ENCODE measurements at places on chromosomes 5 and 9.
A peak's percentile ranks its signal among the peaks of the same experiment; 100 is the strongest.

DNA sequence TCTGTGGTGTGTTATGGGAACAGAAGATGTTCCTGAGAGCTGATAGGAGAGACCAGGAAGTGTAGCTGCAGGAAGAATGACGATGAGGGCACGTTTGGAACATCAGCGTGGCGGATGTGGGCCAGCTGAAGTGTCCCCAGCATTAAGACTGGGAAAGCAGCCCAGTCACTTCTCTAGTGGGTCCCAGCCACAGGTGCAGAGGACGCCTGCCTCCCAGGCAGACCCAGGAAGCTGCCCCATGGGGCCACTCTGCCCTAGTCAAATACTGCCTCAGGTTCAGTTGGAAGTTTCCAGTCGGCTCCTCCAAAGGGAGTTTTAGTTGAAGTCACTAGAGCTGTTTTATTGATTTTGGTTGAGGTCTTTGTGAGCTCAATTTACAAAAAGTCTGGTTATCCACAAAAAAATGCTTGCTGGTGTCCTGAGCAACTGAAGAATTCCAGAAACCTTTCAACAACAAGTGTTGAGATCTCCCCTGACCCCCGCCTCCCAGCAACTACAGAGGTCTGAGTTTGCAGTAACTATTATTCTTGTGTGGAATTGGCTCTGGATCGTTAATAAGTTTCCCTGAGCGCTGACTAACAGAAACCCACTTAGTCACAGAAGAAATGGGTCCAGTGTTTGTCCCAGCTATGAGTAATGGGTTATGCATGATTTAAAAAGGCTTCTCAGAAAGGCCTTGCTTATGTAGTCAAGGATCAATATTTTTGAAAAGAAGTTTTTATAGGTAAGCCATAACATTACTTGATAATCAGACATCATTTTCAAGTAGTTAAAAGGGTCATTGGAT lies 294.1 kb downstream of the FANCC start:
- DNase-seq, result peak; percentile 69

- no peak for DNase-seq
These were observed 128.4 kb downstream of the SEC61B start for GRCh38 chr9:99350461-99350860.

- no peak for DNase-seq
These were observed 1.4 kb upstream of the RANBP17 start for GRCh38 chr5:170860415-170860814.

DNA sequence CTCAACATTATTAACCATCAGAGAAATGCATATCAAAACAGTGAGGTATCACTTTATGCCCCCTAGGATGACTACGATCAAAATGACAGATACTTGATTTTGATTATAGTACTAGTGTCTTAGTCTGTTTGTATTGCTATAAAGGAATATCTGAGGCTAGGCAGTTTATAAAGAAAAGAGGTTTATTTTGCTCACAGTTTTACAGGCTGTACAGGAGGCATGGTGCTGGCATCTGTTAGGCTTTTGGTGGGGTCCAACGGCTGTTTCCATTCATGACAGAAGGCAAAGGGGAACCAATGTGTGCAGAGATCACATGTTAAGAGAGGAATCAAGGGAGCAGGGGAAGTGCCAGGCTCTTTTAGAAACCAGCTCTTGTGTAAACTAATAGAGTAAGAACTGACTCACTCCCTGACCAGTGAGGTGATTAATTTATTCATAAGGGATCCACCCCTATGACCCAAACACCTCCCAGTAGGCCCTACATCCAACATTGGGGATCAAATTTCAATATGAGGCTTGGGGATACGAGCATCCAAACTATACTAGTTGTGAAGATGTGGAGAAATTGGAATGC lies 16.0 kb upstream of the AFF4 start:
- peak; percentile 4 for DNase-seq

- DNase-seq, result no peak
These were observed 5.9 kb downstream of the GFI1B start for GRCh38 chr9:132984202-132985070.

- DNase-seq, result no peak
These were observed 345 bp upstream of the PRRC1 start for GRCh38 chr5:127517110-127517479.

GRCh38 chr5:96712100-96712746 lies 50.0 kb downstream of the CAST start:
- no peak for DNase-seq

DNA sequence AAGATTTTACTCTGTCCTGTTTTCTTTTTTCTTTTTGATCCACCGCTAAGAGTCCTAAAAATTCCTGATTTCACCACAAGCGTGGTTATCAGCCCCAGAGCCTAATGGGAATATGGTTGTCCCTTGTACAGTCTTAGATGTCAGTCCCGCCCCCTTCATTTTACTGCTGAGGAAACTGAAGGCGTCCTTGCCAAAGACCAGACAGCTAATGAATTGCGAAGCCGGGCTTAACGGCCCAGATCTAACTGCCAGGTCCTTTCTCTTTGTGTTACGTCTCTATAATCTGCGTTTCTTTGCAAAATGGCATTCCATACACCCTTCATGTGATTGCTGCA lies 497 bp downstream of the NSA2 start:
- peak; percentile 63 for DNase-seq

GRCh38 chr9:28981129-28981528 lies 1407.8 kb upstream of the C9orf72 start:
- no peak for DNase-seq

GRCh38 chr5:16808021-16808420 lies 128.1 kb downstream of the MYO10 start:
- DNase-seq, result no peak

GRCh38 chr5:62606878-62607277 lies 28.3 kb downstream of the LRRC70 start:
- DNase-seq, result peak; percentile 75

- peak; percentile 50 for DNase-seq
These were observed 116.4 kb downstream of the TTLL11 start for GRCh38 chr9:121976751-121977150.

- no peak for DNase-seq
These were observed 75.8 kb downstream of the NUDT12 start for GRCh38 chr5:103486739-103487138.

- no peak for DNase-seq
These were observed 9.2 kb upstream of the HABP4 start for GRCh38 chr9:96440671-96441199.

DNA sequence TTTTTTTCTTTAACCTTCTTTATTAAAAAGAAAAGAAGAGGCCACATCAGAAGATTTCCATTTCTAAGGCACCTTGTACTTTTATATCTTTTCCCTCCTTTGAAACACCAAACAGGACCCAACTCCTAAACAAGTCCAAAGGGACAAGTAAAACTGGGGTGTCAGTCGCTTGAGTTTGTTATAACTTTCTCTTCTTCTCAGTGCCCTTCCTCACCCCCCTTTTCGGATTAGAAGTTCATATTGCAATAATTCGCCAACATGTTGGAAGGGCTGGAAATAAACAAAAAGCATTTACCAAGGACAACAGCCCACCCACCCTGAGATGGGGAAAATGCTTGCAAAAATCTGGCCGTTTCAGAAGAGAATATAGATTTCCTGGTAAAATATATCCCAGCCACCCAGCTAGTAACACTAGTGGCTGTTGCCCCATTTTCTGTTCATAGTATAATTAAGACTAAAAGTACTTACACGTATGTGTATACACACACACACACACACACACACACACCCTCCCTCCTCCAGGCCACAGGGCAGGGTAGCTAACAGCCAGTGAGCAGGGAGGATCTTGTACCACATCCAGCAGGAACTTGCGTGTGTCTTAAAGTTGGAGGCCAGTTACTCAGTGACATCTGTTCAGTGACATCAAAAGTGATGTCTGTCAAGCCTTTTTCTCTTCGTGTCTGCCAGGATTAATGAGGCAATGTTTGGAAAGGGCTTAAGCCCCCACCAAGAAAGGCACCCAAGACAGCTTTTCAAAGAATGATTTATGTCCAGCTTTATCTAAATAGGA lies 149.1 kb upstream of the KLF4 start:
- peak; percentile 89 for DNase-seq

DNA sequence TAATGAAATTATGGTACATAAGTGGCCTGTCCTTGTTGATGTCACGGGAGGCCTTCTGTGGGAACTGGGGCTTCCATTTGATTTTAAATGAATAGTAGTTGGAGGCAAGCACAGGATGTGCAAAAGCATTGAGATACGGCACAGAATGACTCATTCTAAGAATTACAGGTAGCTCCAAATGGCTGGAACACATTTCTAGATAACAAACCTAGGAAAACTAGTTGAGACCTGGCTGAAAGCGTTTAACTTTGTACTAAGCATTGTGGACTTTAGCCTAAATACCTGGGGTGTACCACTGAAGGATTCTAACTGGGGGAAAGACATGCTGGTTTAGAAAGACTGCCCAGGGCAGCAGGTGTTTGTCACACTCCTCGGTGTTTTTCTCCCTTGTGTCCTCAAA lies 9.4 kb downstream of the SKP2 start:
- no peak for DNase-seq

- peak; percentile 91 for DNase-seq
These were observed 250.8 kb upstream of the FBXL7 start for GRCh38 chr5:15249152-15249551.

DNA sequence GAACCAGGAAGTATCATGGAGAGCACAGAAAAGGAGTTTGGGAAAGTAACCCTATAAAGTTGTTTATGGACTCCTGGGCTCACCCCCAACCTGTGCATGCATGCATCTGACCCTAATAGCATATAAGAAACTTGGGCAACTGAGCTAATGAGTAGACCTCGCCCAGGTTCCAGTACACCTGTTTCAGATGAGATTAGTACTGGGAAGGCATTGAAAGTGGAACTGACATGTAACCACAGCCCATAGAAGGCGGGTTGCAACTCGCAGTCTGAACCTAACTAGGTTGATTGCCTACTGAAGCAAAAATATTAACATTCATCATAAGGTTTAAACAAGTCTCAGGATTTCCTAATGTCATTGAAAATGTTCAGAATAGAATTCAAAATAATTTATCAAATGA lies 87.0 kb downstream of the WNK2 start:
- no peak for DNase-seq

DNA sequence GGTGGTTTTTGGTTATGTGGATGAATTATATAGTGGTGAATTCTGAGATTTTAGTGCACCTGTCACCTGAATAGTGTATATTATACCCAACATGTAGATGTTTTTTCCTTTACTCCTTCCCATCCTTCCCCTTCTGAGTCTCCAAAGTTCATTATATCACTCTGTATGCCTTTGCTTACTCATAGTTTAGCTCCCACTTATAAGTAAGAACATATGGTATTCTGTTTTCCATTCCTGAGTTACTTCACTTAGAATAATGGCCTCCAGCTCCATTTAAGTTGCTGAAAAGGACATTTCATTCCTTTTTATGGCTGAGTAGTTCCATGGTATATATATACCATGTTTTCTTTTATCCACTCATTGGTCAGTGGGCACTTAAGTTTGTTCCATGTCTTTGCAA lies 161.6 kb upstream of the CD180 start:
- DNase-seq, result no peak

- DNase-seq, result no peak
These were observed 13.8 kb upstream of the RANBP17 start for GRCh38 chr5:170848033-170848432.

DNA sequence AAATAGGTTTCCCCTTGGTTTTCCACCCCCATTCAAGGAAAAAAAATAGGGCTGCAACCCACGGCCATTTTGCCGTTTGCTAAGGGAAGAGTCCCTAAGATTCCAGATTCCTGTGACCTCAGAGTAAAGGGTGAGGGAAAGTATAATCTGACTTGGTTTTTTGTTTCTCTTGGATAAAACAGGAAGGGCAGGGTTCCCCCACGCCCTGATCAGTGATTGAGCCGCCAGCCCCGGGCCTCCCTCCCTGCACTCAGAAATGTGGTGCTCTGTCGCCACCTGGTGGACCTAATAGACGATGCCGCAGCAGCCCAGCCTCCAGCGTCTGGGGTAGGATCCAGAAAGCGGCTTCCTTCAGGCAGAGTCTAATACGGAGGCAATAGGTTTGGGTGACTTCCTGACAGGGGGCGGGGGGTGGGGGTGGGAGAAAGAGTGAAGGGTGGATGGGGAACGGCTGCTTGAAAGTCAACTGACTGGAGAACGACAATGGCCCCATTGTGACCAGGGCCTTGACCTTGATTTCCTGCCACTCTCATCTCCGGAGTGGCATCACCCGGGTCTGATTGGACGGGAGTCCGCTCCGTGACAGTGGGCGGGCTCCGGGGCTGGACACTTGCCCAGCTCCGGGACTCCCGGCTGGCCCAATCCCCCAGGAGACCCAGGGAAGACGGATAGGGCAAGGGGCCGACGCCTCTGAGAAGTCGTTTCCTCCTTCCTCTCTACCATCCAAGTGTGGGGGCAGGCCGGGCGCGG lies 17.8 kb upstream of the CYSTM1 start:
- peak; percentile 83 for DNase-seq

DNA sequence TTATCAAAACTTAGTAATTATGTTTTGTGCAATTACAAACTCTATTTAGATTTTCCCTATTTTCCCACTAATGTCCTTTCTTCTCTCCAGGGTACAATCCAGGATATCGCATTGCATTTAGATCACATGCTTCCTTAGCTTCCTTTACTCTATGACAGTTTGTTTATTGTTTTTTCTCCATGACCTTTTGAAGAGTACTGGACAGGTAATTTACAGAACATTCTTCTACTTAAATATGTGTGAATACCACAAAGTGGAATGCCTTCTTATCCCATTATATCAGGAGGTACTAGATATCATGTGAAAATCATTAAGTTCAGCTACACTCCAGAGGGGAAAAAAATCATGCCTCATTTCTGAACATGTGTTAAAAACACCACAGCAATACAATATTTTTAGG lies 776.6 kb upstream of the CDH9 start:
- DNase-seq, result no peak

DNA sequence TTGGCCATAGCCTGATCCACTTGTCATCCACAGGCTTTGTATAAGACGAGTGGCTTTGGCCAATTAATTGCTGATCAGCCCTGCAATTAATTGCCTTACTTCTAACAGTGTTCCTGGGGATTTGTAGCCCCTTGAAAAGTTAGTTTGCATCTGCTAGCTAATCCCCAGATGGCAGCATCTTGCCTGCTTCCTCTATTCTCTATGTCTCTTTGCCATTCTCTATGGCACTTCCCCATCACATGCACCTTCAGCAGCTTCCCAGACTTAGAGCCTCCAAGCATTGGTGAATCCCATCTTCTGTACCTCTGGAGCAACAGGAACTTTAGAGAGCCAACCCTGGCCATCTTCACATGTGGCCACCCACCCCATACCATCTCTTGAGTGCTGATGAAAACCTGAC lies 197.0 kb upstream of the DMAC1 start:
- no peak for DNase-seq

GRCh38 chr5:171107669-171108068 lies 201.4 kb upstream of the TLX3 start:
- no peak for DNase-seq

DNA sequence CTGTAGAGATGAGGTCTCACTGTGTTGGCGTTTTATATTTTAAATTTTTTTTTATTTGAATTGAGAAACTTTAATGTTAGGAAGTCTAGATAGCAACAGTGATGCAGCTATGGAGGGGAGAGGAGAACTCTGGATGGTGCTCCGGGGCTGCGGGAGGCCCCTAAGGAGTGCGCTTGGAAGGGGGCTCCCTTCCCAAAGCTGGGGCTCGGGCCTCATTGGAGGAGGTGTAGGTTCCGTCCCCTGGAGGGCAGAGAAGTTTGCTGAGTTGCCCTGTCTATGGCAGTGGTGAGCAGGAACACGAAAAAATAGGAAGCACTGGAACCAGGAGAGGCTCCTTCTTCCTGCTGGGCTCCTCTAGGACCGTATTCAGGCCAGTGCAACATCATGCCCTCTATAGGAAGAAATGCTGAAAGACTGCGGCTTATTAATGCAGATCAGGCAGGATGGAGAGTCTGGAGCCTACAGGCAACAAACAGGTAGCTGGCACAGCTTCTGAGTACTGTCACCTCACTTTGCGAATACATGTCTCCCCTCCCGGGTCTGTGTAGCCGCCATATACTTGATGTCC lies 16.1 kb downstream of the AHRR start:
- peak; percentile 53 for DNase-seq
